ENCODE measurements at places on chromosomes 12 and 14.

DNA sequence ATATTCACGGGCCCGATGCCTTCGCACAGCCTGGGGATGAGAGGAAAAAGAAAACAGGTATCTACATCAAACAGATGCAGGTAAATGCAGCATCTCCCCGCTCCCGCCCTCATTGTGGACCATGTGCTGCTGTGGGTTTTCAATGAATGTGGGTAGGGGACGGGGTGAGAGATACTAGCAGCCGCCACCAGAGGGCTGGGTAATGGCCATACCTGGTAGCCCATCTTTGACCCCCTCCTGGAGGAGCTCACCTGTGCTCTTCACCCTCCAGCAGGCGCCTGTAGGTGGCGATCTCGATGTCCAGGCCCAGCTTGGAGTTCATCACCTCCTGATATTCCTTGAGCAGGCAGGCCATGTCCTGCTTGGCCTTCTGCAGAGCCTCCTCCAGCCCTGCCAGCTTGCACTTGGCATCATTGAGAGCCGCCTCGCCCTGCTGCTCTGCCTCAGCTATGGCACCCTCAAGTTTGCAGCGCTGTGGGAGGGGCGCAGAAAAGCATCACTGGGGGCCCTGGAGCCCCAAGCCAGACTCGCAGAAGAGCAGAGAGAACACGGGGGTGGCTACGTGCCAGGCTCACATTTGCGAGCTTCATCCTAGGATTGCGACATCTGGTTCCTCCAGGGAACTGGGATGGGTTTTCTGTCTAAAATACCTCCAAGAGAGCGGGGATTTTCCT, 10.2 kb downstream of the KRT82 start:
- DNase-seq = no peak

- no peak for DNase-seq
Observed at GRCh38 chr12:87238466-87238865, 790.7 kb downstream of the C12orf50 start.

DNA sequence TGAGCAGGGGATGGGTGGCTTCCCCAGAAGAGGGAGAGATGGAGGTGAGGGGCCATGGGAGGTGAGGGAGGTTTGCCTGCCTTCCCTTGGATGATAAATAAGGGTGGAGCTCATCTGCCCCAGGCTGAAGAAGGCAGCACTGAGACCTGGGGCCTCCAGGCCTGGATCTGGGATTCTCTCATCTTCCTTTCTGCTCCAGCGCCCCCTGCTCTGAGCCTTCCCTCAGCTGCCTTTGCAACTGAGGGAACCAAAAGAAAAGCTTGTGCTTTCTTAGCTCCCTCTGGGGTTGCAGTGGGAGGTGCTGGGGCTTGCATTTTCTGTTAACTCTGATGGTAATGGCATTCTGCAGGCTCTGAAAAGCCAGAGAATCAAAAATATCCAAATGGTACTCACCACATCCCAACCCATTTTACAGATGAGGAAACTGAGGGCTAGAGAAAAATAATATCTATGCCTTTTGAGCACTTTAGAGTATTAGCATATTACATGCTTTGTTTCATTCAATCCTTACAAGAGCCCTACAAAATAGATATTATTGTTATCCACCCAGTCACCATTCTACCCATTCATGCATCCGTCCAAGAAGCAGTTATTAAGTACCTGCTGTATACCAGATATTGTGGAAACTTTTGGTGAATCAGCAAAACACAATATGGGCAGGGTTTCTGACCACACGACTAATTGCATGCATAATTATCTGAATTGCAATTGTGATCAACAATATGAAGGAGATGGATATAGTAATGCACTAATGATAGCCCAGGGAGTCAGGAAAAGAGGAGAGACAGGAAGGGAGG, 102.2 kb downstream of the WSCD2 start:
- DNase-seq = no peak

DNA sequence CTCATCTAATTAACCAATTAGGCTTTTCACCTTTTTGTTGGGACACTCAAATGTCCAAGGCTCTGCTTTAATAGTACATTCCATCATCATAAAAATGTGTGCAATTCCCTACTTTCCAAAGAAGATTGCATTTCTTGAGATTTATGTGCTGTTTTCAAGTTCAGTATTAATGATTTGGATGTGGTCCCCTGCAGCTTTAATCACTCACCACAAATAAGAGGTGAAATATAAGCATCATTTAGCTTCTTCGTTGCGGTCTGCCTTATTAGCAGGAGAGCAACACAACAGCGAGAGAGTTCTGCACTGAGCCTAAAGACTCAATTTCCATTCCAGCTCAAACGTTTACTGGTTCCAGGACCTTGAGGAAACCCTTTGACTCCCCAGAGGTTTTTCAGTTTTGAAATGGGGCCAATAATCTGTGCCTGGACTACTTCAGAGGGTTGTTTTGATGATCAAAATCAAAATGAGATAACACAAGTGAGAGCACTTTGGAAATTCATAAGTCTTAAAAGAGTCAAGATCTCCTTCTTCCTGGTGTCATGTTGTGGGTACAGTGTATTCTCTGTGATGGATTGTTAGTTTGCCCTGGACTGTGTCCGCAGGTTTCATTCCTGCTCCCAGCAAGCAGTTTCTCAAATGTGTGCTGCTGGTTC, 53.1 kb downstream of the RERG start:
- no peak for DNase-seq

DNA sequence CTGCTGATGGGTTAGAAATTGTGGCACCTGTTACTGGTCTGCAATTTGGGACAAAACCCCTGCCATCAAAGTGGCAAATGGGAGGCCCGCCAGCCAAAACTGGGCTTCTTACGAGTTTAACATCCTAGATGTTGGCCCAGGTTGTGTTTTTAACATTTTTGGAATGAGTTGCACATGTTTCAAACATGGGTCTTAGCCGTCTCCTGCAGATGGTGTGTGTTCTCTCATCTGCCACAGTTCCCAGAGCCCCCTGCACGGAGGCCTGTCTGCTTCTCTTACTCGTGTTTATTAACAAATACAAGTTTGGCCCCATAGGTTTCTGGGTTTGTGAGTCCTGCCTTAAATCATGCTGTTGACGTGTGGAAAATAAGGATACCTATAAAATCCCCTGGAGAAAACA, 46.5 kb downstream of the CACNA2D4 start:
- no peak for DNase-seq

GRCh38 chr12:123839826-123840225, 77.7 kb downstream of the DNAH10 start:
- DNase-seq = no peak

DNA sequence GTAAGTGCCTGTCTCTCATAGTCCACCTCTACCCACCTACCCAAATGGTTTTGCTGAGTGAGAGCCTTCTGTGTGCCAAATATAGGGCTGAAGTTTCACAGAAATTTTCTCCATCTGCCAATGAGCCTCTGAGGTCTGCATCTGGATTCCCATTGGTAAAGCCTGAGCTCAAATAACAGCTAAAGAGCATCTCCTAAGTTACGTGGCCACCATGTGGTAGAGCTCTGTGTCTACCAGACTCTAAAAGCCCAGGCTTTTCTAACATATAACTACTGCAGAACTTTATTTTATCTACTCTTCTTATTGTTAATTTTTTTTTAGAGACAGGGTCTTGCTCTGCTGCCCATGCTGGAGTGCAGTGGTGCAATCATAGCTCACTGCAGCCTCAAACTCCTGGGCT, 16.0 kb downstream of the AMDHD1 start:
- no peak for DNase-seq

DNA sequence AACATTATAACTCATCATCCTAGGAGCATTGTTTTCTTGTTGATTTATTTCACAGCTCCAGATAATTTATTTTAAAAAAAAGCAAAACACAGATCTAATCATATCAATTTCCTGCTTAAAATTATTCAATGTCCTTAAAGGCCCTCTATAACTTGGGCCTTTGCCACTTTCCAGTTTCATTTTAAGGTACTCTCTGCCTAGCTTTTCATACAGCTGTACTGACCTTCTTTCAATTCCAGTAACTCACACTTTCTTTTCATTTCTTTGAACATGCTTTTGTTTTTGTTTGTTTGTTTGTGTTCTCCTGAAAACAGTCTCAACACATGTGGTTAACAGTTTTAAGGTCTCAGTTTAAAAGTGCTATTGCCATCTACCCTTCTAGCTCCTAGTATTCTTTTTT, 281.9 kb downstream of the ACSS3 start:
- no peak for DNase-seq

DNA sequence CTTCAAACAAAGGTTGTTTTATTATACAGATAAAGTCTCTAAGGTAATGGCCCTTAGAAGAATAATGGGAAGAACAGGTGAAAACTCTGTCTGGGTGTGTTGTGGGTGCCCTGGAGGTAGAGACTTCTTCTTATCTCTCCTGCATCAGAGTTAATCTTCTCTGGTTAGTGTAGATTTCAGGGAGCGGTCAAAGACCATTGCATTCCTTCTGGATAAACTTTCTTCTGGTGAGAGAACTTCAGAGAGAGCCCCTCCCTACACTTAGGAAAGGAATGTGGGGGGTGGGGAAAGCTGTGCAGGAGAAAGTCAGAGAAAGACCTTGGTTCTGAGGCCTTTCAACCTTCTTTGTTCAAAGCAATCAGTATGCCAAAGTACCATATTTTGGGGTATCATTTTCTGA, 658.5 kb downstream of the DIO2 start:
- no peak for DNase-seq

- DNase-seq = no peak
Observed at GRCh38 chr12:75917083-75917482, 114.5 kb downstream of the PHLDA1 start.

DNA sequence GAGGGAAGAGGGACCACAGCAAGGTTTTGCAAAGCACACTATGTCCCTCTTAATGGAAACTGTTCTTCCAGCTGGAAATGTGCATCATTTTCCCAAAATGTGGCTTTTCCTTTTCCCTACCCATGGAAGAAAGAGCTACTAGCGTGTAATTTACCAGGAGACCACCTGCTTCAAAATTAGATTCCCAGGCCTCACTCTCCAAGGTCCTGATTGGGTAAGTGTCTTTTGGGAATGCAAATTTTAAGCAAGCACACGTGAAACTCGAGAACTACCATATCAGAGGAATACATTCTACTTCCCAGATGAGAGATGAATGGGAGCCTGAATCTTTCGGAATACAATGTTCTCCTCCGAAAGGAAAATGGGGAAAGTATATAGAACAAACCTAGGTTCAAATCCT, 201.6 kb upstream of the NOS1 start:
- DNase-seq = no peak

- DNase-seq = no peak
Observed at GRCh38 chr12:122738571-122738970, 7.9 kb upstream of the HCAR1 start.

- no peak for DNase-seq
Observed at GRCh38 chr12:55676707-55677106, 31.0 kb downstream of the ITGA7 start.

DNA sequence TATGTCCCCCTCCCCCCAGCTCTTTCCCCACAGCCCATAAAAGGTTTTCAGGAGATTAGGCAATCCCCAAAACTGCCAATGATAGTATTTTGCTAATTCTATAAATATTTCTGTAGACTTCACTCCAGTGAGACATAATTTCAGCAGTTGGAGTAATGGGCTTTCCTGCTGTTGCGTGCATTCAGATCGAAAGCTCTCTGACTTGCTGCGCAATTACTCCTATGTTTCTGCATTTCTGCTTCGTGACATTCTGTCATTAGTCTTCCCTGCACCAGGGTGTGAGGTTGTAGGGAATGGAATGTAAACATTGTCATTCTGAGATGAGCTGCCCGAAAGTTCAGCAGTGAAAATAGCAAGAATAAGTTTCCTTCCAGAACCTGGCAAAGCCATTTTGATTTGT, 58.2 kb downstream of the SAMD4A start:
- DNase-seq = no peak

DNA sequence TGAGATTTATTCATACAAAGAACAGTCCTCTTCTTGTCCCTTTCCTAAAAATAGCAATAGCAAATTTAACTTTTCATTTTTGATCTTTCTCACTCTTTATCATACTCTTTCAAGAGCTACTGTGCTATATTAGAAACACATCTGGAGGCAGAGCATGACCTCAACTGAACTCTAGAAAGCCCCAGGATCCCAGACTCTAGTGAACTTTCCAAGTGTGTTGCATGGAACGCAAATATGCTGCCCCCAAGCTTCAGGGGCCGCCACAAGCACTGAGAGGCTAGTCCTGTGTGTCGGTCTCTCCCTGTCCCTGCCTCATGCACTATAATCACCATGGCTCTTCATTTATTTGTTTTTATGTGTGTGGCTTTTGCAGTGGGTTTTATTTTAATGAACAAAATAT, 38.7 kb upstream of the ZNF641 start:
- DNase-seq = no peak

DNA sequence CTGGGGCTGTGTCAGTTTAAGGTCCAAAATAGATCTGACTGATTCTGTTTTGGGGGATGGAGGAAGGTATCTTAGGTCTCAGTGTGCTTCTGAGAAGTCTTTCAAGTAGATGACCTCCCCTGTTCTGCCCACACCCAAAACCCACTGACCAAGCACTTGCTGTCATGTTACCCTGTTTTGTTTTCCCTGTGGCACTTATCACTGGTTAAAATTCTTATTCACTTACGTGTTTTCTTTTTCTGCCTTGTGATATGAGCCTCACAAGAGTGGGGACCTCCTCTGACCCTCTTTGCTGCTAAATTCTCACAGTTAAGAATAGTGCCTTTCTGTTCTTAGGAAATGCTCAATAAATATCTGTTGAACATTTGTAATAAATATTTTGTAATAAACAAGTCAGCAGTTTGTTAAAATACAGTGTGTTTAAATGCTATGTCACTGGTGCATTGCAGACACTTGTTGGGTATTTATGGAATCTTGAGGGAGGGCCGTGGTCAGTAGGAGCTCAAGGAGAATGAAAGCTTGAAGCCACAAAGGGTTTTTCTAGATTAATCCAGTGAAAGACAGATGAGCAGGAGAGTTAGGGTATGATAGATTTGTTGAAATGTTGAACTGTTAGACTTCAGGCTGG, 20.9 kb downstream of the PLEKHA5 start:
- no peak for DNase-seq

DNA sequence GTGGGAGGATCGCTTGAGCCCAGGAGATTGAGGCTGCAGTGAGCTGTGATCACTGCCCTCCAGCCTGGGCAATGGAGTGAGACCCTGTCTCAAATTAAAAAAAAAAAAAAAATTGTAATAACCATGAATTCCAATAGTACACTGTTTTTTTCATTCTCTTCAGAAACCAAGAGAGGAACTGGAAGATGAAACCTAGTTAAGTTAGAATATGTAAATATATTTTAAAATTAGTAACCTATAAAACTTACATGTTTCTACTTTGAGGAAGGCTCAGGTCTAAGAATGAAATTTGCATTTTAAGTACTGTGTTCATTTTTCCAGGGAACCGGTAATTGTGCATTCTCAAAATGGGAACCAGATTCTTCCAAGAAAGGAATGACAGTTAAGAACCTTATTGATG, 18.8 kb downstream of the KNTC1 start:
- DNase-seq = no peak

DNA sequence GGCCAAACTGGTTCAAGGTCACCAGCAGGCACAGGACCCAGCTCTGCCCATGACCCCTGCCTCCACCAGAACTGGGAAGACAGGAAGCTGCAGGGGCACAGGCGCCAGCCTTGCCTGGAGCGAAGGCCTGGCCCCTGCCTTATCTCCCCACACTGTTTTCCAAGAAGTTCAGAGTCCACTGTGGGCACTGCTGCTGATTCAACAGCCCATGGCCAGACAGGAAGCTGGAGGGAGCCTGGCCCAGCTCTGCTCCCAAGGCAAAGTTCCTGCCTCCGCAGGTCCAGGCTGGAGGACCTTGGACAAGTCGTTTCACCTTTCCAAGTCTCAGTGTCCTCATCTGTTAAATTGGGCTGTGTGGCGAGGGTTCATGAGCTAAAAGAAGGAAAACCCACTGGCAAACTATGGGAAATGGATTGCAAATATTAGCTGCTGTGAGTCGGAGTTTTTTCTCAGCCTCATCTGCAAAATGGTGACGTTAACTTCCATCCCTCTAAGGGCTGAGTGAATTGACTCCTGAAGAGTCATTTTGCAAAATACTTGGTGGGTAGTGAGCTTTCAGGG, 1.2 kb downstream of the PHETA1 start:
- no peak for DNase-seq

Data from stimulated activated CD4-positive, alpha-beta T cell treated with anti-CD3 and anti-CD28 coated beads, TNF-alpha, amount 100 ng/mL, for 4 hours (primary cell).